ENCODE measurements at places on chromosomes 13 and 19.
A peak's percentile ranks its signal among the peaks of the same experiment; 100 is the strongest.

GRCh38 chr19:53333066-53333462, 485 bp upstream of the ZNF845 start:
- no peak for DNase-seq

DNA sequence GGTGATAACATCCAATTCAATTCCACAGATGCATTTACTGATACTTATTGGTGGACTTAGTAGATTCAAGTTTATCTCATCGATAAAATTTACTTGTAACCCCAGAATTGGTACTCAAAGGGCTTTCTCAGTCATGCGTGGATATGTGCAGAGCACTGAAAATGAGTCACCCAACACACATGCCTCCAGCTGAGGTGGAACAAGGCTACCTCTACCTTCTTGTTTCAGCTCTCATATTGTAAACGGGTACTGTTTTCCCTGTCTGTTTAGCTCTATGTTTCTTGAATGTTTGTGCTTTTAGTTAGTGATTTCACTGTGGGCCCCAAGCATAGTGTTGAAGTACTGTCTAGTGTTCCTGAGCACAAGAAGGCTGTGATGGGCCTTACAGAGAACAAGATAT, 1.5 kb downstream of the LRRC63 start:
- DNase-seq, result no peak

- no peak for DNase-seq
Observed at GRCh38 chr13:26558074-26558805, 757 bp downstream of the WASF3 start.

DNA sequence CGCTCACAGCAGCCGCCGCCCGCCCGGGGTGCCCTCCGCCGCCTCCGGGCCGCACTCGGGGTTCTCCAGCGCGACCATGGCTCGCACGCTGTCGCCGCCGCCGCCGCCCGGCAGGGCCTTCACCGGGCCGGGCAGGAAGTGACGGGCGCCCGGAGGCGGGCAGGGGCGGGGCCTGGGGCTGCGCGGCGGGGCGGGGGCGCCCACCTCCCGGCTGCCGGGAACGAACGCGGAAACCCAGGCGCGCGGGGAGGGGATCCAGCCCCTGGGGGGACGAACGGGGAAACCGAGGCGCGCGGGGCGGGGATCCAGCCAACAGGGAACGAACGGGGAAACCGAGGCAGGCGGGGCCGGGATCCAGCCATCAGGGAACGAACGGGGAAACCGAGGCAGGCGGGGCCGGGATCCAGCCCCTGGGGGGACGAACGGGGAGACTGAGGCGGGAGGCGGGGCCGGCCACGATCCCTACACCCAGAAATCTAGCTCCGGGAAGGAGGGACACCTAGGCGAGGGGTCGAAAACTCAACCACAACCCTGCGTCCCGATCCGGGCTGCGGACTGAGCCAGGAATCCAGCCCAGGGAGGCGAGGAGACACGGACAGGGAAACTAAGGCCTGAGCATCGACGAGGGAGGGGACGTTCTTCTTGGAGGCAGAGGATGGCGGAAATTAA, at the start of gene R3HDM4:
TSS of gene R3HDM4 (minus strand) at position 140 of the 669 bp plus-strand sequence. CDS start at position 78, 62 bp downstream.
- peak; percentile 68 for DNase-seq

DNA sequence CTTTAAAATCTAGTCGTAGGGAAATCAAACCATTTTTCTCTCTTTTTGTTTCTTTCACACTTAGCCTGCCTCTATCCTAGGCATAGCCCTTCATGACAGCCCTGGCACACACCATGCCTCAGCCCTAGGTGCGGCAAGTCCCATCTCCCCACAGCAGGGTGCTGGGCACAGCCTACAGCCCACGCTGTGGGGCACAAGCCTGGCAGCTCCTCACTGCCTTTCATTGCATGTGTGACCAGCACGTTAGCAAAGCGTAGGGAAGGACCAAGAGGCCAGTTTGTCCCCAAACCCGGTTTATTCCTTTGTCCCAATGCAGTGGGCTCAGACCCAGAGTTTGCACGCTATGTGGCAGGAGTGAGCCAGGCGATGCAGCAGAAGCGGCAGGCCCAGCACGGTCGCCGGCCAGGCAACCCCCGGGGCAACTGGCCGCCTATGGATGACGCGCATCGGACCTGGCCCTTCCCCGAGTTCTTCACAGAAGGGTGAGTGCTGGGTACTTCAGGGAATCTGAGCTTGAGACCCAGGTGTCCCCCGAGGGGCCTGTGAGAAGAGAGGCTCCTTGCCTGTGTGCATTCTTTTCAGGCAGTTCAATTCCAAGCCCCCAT, 17.3 kb upstream of the GPI start:
- DNase-seq, result no peak

DNA sequence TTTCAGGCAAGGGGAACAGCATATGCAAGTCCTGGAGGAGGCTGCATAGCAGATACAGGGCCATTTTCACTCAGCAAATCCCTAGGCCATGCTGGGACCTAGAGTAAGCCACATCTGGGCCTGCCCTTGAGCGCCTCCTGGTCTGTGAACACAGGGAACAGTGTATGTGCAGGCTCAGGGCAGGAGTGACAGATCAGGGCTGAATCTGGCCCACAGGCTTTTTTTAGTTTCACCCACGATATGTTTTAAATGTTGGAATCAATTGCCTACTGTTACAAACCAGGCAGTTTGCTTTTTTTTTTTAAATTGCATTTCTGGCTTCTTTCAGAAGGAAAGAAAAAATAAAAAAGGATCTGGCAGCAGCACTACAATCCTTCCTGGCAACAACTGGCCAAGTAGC, 1.5 kb upstream of the TMEM145 start:
- no peak for DNase-seq

DNA sequence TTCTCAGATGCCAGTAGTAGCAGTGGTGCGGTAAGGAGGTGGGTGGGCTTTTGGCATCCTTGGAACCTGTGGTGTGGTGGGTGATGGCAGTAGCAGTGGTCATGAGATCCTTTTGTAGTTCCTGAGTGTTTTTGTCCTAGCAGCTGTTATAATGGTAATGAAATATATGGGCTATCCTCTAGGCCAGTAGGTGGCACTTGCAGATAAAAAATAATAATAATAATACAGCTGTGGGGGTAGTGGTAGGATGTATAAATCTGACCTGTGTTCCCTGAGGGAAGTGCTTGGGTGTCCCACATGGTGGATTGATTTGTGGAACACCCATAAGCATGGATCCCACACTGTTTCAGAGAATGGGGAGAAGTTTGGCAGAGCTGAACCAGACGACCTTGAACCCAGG, 334.0 kb downstream of the SLITRK5 start:
- DNase-seq, result no peak
